Muscle of leg (tissue), 16 donors: ENCODE measurements at places on chromosomes 5 and 9. TPM values are rescaled to one million over a fixed set of nuclear protein-coding genes. Genes with fewer than 3 reads are reported as not detected.

The SLC6A19 gene
- total RNA-seq, result not detected

The KCNMB1 gene
- total RNA-seq, result 0.22 TPM

The PPIC gene
- total RNA-seq, result 24.3 TPM

GRCh38 chr5:173518856-173519255, 97.6 kb downstream of the BOD1 start:
- H3K27me3 ChIP-seq, result no peaks in the 10 kb centered on the region
- H3K27ac ChIP-seq, result no peak overlapping the region
- DNase-seq, result no peak
- no peaks in the 10 kb centered on the region for H3K4me1 ChIP-seq

DNA sequence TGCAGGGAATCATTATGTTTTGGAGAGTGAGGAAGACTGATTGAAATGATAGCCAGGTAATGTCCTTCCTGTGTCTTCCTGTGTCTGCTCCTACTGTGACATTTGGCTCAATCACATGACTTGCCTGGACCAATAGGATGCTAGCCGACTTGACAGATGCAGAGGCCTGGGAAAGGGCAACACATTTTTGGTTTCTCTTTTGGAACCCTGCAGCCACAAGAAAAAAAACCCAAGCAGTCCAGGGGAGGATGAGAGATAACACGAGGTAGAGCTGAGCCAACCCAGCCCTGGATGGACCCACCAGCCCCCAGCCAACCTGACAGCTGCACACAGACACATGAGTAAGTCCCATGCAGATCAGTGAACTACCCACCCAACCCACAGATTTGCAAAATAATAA, 256.1 kb upstream of the SMARCA2 start:
- H3K27me3 ChIP-seq, result no peaks in the 10 kb centered on the region
- H3K36me3 ChIP-seq, result no peaks in the 10 kb centered on the region
- peaks cover 9% of the 10 kb centered on the region for H3K4me1 ChIP-seq
- DNase-seq, result peak; percentile 23

GRCh38 chr5:176716320-176716719, 69.0 kb downstream of the TSPAN17 start:
- H3K27me3 ChIP-seq, result peaks cover 35% of the 10 kb centered on the region
- peak; percentile 43 for DNase-seq
- peaks cover 5% of the 10 kb centered on the region for H3K4me1 ChIP-seq
- no peak overlapping the region for H3K27ac ChIP-seq
- H3K4me3 ChIP-seq, result no peak overlapping the region

- no peaks in the 10 kb centered on the region for H3K36me3 ChIP-seq
- DNase-seq, result peak; percentile 4
- no peaks in the 10 kb centered on the region for H3K27me3 ChIP-seq
- no peaks in the 10 kb centered on the region for H3K4me1 ChIP-seq
Observed at GRCh38 chr5:153623751-153624450, 133.4 kb downstream of the GRIA1 start.

- no peaks in the 10 kb centered on the region for H3K36me3 ChIP-seq
- DNase-seq, result peak; percentile 92
- no peak overlapping the region for H3K4me3 ChIP-seq
- H3K4me1 ChIP-seq, result peaks cover 4% of the 10 kb centered on the region
- H3K27me3 ChIP-seq, result peaks cover 3% of the 10 kb centered on the region
Observed at GRCh38 chr5:168712280-168712924, 133.2 kb upstream of the PANK3 start.

DNA sequence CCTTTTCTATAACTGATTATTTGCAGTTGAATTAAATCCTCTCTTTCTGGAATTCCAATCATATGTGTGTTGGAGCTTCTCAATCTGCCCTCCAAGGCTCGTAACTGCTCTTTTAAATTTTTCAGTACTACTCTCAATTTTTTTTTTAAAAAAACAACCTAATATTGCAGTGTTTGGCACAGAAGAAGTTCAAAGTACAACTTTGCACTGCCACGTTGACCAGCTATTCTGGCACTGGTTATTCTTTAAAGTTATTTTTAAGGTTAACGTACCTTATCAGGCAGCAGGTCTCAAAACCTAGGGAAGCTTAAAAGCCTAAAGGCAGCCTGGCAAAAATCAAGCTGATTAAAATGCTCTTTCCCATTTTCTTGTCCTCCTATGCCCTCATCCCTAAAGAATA, 120.5 kb downstream of the GHR start:
- no peak for DNase-seq
- H3K36me3 ChIP-seq, result no peaks in the 10 kb centered on the region
- no peak overlapping the region for H3K4me3 ChIP-seq
- H3K4me1 ChIP-seq, result no peaks in the 10 kb centered on the region
- no peak overlapping the region for H3K27ac ChIP-seq
- H3K27me3 ChIP-seq, result no peaks in the 10 kb centered on the region
